ENCODE measurements at places on chromosomes 7 and 10.

DNA sequence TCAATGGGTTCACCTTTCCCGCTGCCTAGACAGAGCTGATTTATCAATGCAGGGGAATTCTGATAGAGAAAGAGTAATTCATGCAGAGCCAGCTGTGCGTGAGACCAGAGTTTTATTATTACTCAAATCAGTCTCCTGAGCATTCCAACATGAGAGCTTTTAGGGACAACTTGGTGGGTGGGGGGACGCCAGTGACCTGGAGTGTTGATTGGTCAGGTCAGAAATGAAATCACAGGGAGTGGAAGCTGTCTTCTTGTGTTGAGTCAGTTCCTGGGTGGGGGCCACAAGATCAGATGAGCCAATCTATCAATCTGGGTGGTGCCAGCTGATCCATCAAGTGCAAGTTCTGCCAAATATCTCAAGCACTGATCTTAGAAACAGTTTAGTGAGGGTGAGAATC is 99.0 kb upstream of the CAV2 start:
- no peak for DNase-seq

- DNase-seq, result no peak
Observed at GRCh38 chr7:99876933-99877332, at the start of gene OR2AE1. TSS of gene OR2AE1 (minus strand) at chr7:99877033. CDS start at chr7:99877033, 0 bp downstream.

DNA sequence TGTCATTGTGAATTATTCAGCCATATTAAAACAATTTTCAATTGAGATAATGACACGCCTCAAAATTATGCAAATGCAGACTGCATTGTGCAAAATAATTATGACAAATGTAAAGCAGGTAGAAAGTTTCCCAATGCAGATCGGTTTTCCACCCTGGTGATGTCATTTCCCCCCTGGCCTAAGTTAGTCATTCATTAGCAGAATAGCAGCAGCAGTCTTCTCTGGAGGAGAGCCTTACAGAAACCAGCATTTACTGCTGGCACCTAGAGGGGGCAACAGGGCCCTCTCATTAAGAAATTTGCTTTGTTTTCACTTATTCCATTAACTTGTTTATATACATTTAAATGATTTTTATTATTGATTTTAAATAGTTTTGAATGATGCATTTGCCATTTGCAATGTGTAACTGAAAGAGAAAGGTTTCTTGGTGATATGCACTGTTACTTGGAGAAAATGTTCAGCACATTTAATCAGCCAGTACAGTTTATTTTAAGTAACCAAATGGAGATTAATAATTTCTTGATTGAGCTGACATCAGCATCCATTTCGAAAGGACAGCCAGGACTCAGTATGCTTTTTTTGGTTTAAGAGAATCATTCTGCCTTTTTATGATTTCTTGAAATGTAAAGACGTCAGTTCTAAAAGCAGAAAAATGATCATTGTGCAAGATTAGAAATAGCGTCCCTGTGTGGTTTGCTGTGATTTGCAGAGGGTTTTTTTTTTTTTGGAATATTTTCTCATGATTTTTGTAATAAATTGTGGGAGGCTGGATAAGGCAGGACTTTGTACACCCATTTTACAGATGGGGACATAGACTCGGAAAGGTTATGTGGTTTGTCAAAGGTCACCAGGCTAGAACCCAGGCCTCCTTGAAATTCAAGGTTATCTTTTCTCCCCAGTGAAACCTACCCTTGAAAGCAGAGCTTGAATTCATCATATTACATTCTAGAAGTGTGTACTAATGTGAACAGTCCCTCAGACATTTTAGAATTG is 3.5 kb downstream of the ARID5B start:
- DNase-seq, result peak; percentile 70

DNA sequence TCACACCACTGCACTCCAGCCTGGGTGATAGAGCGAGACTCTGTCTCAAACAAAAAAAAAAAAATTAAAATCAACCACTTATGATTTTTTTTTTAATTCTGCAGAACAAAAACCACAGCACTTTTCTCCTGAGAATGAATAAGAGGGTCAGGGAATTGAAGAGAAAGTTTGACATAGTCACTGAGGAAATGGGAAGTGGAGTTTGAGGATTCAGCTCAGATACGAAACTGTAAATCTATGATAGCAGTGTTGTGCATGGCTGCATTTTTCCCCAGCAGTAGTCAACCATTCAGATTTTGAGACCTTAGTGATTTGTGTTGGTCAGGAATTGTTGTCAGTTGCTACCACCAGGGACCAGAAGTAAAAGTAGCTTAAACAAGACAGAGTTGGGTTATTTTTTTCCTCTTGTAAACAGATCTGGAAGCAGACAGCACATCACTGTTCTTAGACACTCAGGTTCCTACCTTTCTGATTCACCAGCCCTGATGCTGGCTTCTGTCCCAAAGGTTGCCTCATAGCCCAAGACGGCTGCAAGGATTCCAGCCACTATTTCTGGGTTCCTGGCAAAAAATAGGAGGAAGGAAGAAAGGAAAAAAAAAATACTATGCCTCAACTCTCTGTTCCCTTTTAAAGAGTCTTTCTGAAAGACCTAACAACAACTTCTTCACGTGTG is 20.1 kb downstream of the PILRA start:
- DNase-seq, result no peak

- no peak for DNase-seq
Observed at GRCh38 chr7:137354396-137354795, 10.9 kb upstream of the PTN start.

- peak; percentile 97 for DNase-seq
Observed at GRCh38 chr10:6050801-6051445, 11.2 kb downstream of the IL2RA start.

DNA sequence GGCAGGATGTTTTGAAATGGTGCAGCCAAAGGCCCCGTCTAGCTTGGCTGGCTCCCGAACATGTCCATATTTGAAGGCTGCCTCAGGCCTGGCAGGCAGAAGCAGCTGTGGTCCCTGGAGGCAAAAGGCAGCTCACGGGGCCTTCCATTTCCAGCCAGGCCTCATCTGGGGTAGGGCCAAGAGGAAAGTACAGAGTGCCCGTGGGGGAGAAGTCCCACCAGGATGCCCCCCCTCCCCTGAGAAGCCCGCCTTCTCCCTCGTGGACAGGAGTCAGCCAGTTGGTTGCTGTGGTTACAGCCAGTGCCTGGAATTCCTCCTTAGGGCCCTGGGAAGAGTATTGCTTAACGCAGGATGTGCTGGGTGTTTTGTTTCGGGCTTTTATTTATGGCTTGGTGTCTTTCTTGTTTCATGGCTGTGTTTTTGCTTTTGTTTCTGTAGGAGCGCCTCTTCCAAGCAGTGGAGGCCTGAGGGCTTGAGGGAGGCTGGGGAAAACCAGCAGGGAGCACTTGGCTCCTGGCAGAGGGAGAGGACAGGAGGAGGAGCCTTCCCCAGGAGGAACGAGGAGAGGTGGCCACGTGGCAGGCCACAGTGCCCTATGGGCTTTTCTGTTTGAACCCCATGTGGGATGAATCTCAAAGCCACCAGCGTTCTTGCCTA is 45.4 kb downstream of the CHST3 start:
- peak; percentile 12 for DNase-seq

DNA sequence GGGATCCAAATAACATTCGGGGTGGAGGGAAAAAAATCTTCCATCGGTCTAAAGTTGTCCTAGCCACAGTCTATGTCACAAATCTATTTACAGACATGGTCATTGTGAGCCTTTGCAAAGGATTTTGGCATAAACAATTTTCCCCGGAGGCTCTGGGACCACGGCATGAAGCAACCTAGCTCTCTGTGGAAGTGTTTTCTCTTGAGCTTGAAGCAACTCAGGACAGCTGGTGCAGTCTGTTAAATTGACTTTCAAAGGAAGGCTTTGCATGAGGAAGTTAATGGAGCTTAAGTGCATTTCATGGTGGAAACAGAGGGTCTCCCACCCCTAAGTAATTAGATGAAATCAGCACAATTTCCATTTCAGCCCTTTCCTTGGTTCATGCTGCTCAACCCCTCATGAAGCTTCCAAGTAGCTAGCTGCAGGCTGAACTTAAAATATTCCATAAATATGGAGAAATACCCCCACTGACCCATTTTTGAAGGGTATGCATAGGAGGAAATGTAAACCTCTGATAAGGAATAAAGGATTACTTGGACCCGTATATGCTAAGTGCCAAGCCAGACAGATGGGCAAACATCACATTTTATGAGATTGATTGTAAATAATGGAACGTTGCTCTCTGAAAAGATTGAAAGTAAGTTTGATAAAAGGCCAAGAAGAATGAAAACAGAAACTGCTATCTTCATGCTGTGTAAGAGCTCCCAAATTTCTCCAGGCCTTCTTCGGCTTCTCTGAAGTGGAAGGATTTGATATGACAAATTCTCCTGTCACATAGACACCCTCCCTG is 39.9 kb downstream of the CCDC3 start:
- DNase-seq, result no peak

- no peak for DNase-seq
Observed at GRCh38 chr10:5566614-5567013, 41.9 kb downstream of the CALML3 start.

DNA sequence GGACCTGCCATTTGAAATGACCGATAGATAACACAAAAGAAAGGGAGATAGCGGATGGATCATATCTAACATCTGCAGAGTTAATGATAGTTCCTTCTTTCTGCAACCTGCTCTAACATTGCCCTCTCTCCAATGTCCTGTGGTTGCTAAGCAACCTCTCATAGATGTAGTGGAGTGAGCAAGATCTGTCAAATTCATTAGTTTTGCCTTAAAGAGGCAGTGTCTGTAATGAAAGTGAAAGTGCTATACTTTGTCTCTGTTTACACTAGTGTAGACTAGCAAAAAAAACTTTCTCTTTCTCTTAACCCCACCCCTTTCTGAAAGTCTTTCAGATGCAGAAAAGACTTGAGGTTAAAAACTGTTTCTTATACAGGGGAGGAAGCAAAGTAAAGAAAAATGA is 1196.9 kb downstream of the SORCS3 start:
- DNase-seq, result peak; percentile 11

DNA sequence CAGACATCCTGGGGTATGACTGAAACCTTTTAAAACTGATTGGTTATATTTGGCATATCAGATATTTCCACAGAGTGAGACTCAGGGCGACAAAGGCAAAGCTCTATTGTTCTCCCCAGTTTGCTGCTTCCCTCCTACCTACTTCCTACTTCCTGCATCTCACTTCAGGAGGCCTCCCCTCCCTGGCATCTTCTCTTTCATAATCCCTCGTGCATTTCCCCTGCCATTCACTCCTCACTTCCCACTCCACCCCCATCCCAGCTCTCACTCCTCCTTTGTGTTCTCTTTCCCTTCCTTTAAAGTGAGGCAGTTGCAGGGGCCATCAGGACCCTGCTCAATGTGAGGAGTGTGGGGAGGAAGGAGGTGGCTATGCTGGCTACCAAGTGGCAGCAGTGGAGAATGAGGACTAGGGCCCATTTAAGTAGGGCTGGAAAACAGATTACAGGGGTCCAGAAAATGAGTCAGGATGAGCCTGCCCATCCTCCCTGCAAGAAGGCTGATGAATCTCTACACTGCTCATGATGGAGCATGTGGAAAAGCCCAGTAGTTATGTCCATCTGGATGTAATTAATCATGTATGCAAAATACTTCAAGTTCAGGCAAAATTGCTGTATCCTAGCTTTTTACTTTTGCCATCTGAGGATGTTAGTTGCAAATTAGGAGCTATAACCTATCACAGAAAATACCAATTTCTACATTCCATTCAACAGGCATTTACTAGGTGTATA is 311.8 kb upstream of the IMMP2L start:
- DNase-seq, result no peak

DNA sequence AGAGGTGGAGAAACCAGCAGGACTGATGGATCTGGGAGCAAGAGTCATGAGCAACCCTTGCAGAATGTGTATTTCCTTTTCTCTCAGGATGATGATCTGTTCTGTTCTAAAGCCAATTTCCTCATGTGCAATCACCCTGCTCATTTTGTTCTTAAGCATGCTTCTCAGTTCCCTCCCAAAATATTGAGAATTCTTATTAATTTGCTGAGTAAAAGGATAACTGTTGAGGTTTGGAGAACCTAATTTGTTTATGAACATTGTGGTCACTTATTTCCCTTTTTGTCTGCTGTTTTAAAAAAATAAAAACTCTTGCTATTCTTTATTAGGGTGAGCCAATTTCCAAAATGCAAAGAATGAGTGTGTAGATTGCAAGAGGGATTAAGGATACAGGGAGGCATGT is 106.8 kb downstream of the APBB1IP start:
- DNase-seq, result no peak

- DNase-seq, result no peak
Observed at GRCh38 chr10:118551535-118552100, 43.8 kb downstream of the PRLHR start.

DNA sequence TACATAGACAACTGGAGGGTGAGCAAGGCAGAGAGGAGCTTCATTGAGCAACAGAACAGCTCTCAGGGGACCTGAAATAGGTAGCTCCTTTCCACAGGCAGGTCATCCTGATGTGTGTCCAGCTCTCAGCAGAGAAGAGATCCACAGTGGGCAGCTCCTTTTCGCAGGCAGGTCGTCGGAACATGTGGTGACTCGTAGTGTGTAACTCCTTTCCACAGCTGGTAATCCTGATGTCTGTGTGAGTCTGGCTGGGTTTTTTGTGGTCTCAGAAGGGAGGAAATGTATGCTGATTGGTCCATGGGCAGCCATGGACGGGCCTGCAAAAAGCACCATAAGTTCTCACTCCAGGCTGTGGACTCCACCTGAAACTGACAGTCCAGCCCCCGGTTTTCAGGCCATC is 24.4 kb upstream of the TES start:
- DNase-seq, result no peak

DNA sequence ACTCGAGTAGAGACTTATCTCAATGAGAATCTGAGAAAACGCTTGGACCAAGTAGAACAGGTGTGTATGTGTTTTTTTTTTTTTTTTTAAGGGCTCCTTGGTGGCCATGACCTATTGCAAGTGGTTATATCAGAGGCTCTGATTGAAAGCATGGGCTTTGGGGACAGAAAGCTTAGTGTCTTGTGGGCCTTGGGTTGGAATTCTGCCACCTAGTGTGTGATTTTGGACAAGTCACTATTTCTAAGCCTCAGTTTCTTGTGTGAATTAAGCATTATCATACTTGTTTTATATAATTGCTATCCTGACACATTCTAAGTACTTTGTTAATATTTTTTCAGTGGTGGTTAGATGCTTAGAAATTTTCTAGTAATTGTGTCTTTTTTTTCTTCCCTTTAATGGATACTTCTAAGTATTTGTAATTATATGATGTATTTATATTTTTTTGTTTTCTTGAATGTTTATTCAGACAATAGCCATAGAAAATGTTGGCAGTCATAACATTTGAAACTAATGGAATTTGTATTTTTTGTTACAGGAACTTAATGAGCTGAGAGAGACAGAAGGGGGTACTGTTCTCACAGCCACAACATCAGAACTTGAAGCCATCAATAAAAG is 33.1 kb downstream of the SMC3 start:
- DNase-seq, result peak; percentile 70

DNA sequence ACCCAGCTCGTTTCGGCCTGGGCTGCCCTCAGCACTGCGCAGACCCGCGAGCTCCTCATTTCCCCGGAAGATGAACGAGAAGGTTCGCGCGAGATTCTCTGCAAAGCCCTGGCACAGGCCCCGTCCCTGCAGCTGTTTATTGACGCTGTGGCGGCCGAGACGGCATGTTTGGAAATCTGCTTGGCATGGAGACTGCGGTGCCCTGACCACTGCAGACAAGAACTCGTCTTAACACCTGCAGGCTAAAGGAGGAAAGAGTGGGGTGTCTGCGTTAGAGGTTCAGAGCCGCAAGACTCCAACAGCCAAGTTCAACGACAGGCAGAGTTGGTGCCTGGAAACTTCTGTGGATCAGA is 125.6 kb downstream of the DNAJB6 start:
- no peak for DNase-seq

Data from inflammatory macrophage treated with lipopolysaccharide for 1 hour (primary cell).